ENCODE measurements at places on chromosomes 1 and 21.

GRCh38 chr1:222346955-222347354, 200.9 kb downstream of the HHIPL2 start:
- DNase-seq = no peak

DNA sequence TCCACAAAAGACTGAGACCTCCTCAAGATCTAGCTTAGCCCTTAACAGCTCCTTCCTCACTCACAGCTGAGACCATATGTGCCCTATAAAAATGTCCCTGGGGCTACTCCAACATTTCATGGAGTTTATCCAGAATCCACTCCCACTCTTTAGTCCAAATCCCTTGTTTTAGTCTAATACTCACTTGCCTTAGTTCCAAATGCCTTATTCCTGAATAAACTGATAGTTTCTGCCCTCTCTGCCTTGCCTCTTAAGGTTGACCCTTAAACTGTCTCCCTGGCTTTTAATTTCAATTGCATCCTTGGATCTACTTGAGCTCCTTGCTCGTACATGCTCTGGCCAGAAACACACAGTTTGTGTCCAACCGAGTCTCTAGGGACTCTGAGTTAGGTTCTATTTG, 47.3 kb upstream of the LYPLAL1 start:
- no peak for DNase-seq

DNA sequence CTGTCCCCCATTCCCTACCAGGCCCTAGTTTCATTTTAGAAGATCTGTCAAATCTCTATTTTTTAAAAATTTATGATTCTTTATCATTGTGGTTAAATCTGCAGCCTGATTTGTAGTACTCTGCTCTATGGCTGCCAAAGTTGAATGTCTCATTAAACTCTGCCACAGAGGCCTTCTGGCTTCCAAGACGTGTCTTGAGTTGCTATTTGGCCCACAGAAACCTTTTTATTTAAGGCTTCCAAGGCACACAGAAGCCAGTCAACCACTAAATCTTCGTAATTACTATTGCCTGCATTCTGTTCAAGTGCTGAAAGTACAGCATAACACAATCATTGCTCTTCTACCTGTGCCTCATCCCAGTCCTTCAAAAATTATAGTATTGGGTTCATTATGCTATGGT, 971.0 kb downstream of the NCAM2 start:
- DNase-seq = no peak

- DNase-seq = no peak
Measured at GRCh38 chr1:208425096-208425495, 180.9 kb upstream of the PLXNA2 start.

GRCh38 chr1:175137369-175137768, 55.2 kb downstream of the KIAA0040 start:
- no peak for DNase-seq

DNA sequence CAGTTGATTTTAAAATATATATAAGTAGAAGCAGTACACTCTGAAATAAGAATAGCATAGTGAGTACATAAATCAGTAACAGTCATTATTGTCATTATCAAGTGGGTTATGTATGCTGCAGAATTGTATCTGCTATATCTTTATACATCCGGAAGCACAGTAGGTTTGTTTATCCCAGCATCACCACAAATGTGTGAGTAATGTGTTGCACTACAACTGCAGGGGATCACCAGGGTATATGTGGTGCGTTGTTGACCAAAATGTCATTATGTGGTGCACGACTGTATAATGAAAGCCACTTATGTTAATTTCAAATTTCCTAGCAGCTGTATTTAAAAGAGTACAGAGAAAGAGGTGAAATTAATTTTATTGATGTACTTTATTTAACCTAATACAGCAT, 87.7 kb upstream of the GADD45A start:
- no peak for DNase-seq

GRCh38 chr1:182699393-182700350, 15.3 kb upstream of the RGS8 start:
- no peak for DNase-seq

DNA sequence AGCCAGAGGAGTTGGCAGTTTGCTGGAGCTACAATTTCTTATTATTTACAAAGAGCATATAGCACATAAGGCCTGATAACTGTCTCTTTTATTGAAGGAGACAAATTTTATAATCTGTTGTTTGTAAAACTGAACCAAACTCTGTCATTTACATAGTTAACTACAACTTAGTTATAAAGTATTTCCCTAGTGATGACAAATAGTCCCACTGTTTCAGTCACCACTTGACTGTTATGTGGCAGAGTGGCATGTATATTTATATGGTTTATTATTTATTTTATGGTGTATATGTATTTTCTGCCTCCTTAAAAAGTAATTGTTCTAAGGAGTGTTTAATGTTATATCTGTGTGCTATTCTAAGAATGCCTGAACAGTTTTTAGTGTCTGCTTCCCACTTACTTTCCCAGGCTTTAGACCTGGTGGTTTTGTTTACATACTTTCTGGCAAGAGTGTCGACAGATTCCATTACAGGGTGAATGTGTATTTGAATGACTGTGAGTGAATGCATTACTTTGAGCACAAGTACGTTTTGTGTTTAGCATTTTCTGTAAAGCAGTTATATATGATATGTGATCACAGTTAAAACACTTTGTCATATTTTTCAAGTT, 10.0 kb downstream of the TSEN15 start:
- DNase-seq = peak; percentile 81

DNA sequence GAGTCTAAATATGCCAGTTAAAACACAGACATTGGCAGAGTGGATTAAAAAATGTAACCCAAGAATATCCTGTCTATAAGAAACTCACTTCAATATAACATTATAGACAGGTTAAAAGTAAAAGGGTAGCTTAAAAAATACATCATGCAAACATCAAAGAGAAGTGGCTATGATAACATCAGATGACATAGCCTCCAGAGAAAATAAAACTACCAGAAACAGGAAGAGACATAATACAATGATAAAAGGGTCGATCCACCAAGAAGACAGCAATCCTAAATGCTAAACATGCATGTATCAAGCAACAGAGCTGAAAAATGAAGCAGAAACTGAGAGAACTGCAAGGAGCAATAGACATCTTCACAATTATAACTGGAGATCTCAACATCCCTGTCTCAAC, 190.2 kb upstream of the NR5A2 start:
- no peak for DNase-seq

- DNase-seq = no peak
Measured at GRCh38 chr21:41426676-41427404, 801 bp downstream of the MX1 start.

GRCh38 chr1:226973371-226973897, 33.3 kb downstream of the COQ8A start:
- DNase-seq = no peak
